Cortex of kidney (tissue), 1 donor: ENCODE measurements at places on chromosomes 2 and 18.

- DNase-seq: no peak
Observed at GRCh38 chr2:85501248-85501647, 37.7 kb upstream of the MAT2A start.

GRCh38 chr2:218294430-218295022 is 2.2 kb upstream of the TMBIM1 start:
- DNase-seq: no peak

DNA sequence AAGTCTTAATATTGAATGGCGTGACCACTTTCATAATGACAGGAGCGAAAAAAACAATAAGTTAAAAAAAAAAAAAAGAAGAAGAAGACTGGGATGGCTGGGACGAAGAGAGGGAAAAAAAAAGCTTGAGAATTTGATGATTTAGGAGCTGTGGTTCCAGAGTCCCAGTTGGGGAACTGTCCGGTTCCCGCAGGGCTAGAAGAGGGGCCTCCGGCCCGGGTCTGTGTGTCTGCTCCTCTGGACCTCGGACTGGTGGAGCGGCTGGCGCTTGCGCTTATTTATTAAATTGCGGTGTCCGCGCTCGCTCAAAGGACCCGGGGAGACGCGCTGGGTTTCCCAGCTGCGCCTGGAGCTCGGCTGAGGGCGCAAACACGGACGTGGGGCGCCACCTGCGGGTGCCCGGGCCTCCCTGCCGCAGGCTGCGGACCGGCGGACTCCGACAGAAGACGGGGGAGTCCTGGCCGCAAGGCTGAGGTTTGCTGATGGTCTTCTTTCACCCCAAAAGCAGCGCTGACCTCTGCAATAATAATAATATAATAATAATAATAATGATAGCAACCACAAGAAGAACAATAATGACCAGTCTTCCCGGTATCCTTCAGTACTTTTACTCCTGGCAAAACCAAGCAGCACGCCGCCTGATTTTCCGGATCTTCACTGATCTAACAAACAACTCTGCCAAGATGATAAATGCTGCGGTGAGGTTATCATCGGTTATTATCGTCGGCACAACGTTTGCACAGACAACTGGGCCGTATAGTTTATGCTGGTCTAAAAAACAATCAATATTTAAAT is at the start of gene CBLN2:
Gene CBLN2 (minus strand): TSS at position 251 of the 795 bp plus-strand sequence. CDS start 2,182 bp downstream, outside the sequence.
- DNase-seq: no peak

GRCh38 chr2:47288864-47289263 is 114.1 kb upstream of the MSH2 start:
- no peak for DNase-seq

DNA sequence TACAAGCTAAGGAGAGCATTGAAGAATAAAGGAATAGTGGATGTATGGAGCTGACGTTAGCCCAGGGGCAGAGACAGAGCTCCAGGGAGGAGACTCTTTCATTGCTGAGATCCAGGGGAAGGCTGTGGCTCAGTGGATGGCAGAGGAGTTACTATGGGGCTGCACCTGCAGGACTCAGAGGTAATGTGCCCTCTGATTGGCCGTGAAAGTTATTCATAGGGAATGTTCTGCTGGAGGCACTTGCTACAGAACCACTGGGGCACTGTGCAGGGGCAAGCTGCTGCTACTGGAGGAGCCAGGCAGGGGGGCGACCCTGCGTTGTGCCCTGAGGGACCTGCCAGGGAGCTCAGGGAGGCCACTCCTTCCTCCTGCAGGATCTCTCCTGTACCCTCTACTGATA is 199.2 kb downstream of the PTPRM start:
- DNase-seq: no peak

- DNase-seq: no peak
Observed at GRCh38 chr2:12709207-12709522, 7.6 kb upstream of the TRIB2 start.

DNA sequence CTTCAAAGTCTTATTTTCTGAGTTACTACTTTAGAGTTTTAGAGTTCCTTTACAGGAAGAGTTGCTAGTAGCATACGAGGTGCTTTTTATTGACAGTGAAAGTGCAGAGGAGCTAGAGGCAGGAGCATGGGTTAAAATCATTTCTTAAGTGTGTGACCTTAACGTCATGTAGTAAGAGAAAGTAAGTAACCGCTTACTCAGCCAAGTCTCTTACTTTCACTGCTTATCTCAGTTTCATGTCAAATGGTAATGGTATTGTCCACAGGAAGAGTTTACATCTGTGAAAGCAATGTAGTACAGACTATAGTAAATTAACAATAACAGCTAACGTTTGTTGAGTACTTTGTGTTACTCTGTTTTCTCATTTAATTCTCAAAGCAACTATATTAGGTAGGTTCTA is 12.6 kb downstream of the NDUFAF7 start:
- DNase-seq: no peak

- DNase-seq: no peak
Observed at GRCh38 chr2:241990466-241990865, 120.9 kb downstream of the RTP5 start.

DNA sequence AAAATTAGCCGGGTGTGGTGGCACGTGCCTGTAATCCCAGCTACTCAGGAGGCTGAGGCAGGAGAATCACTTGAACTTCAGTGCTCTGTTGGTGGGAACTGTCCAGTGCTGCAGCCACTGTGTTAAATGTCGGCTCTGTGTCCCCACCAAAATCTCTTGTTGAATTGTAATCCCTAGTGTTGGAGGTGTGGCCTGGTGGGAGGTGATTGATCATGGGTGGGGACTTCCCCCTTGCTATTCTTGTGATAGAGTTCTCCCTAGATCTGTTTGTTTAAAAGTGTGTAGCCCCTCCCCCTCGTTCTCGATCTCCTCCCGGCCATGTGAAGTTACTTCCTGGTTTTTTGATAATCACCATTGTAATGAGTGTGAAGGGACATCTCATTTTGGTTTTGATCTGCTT is 9.8 kb upstream of the RPL31 start:
- no peak for DNase-seq

GRCh38 chr2:6031200-6031867 is 339.1 kb downstream of the SOX11 start:
- no peak for DNase-seq

DNA sequence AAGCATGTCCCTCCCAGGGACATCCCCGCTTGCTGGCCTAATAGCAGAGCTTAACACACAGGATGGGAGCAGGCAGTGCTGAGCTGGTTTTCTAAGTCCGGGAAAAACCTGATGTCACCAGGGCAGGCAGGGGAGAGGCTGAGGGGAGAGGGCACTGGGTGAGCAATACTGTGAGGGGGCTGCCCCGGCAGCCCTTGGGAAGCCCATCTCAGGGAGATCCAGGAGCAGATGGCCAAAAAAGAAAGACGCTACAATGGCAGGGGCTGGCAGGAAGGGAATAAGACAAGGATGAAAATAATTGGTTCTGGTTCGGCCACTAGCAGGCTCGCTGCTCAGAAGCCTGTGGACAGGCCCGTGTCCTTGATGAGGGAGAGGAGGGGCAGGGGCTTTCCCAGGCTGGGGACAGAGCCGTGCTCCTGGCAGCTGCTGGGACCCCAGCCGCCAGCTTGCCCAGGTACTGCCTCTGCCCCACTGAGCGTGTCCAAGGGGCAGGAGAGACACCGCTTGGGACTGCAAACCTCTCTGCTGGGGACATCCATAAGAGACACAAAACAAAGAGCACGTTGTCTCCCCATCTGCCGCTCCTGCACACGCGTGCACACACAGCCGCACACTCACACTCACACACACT is 30.2 kb downstream of the SMAD7 start:
- no peak for DNase-seq

DNA sequence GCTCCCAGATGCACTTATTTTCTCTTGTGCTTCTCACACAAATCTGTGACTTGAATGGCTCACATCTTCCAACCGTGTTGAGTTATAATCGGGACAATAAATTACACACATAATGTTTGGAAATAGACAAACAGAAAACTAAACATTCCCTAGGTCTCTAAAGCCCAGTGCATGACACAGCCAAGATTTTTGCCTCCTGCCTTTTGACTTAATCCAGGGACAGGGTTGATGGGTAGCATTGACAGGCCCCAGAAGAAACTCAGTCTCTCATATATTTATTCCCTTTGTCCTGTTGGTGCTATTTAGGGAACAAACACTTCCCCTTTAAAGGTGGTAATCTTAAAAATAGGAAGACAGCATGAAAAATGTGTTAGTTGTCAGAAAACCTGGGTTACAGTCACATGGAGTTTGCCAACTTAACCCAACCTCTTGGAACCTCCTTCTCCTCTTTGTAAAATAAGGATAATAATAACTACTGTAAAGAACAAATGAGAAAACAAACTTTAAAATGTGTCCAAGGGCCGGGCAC is 24.0 kb upstream of the ARPC2 start:
- DNase-seq: no peak

GRCh38 chr18:63311118-63312018 is 8.2 kb downstream of the BCL2 start:
- DNase-seq: no peak

GRCh38 chr2:64987001-64987955 is 1.9 kb upstream of the SLC1A4 start:
- DNase-seq: no peak

DNA sequence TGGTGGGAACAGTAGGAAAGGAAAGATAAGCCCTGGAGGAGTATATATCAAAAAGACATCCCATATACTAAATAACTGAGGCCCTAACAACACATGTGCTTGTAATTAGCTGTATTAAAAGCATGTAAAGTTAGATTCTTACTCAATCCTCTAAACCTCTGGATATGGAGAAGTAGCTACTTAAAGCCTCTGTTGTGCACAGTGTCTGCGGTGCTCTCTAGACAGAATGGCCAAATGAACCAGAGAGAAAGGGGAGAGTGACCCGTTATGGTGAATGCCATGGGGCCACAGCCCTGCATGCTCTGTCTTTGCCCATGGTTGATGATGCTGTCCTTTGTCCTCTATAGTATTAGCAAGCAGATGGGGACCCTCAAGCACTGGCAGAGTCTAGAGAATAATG is 104.4 kb upstream of the SLC8A1 start:
- DNase-seq: no peak

DNA sequence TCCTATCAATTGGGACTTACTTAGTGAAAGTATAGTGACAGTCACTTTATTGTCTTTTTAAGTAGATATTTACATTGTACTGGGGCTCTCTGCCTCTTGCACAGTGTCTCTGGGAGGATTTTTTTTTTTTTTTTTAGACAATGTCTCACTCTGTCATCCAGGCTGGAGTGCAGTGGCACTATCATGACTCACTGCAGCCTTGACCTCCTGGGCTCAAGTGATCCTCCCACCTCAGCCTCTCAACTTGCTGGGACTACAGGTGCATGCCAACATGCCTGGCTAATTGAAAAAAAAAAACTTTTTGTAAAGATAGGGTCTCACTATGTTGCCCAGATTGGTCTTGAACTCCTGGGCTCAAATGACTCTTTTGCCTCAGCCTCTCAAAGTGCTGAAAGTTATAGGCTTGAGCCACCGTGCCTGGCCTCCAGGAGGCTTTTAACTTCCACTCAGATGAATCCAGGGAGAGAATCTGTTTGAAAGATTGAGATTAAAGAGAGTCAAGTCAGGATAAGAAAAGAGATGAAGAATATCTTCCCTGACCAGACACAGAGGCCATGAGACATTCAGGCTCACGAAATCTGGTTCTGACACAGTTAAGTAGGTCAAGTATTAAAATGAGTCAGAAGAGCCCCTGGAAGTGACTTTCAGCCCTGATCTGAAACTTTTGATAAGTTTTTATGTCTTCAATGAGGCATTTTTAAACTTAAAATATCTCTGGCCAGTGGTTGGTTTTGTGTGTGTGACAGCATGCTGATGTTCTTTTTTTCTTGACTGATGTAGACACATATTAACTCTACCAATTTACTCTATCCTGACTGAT is 18.3 kb downstream of the ARHGEF33 start:
- no peak for DNase-seq

DNA sequence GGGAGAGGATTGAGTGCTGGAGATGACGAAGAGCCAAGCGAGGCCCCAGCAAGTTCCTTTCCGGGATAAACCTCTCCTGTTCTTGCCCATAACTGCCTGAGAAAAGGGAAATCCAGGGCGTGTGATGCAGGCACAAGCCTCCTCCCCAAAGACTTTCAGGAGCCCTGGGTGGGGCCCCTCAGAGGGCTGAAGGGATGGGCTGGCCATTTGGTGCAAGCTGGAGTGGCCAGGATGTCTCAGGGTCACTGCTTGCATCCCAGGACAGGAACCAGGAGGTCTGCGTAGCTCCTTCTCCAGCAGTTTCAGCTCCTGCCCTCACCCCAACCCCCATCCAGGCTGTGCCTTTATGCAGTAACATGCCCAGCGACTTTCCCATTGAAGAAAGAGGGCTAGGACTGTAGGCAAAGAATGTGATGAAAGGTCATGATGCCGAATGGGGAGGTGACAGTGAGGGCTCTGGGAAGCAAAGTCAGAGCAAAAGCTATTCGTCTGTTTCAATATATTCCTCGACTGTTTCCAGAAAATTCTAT is 80.2 kb downstream of the PXDN start:
- no peak for DNase-seq

DNA sequence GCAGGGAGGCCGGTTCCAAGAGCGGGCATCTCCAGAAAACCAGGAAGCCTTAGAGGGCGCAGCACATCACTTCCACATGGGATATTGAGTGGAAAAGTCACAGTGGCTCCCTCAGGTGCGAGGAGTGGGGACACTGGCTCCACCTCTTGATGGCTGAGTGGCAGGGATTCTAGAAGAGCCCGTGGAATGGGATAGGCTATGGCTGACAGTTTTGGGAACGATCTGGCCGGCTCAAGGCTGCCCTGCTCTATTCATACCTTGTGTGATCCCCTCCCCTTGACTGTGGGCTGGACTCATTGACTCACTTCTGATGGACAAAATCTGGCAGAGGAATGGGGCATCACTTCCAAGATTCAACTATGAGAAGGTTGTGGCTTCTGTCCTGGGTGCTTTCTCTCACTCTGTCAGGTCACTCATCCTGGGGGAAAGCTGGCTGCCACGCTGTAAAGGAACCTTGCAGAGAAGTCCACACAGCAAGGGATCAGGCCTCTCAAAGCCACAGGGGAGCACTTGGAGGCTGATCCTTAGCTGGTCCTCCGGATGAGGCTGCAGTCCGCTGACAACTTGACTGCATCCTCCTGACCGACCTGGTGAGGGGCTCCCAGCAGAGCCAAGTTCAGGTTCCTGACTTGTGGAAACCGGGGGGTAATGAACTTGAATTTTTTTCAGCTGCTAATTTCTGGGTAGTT is 46.7 kb upstream of the HS6ST1 start:
- no peak for DNase-seq

DNA sequence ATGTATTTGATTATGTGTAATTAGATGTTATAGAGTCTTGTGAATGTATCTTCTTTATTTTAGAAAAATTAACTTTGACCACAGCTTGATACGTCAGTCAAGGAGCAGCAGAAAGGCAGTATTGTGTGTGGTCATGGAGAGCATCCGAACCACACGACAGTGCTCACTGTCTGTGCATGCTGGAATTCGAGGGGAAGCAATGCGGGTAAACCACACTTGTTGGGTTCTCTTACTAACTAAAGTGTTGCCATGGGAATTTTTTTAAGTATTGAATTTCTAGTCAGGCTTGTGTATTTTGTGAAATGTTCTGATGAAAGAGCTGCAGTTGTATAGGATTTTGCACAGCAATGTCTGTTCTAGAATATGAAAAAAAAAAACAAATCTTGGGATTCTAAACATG is 4.8 kb downstream of the PJVK start:
- no peak for DNase-seq

GRCh38 chr18:67776929-67777328 is 260.4 kb upstream of the DSEL start:
- DNase-seq: no peak

- no peak for DNase-seq
Observed at GRCh38 chr2:111028720-111029119, 92.0 kb upstream of the BCL2L11 start.
